ENCODE measurements at places on chromosomes 4 and X.

DNA sequence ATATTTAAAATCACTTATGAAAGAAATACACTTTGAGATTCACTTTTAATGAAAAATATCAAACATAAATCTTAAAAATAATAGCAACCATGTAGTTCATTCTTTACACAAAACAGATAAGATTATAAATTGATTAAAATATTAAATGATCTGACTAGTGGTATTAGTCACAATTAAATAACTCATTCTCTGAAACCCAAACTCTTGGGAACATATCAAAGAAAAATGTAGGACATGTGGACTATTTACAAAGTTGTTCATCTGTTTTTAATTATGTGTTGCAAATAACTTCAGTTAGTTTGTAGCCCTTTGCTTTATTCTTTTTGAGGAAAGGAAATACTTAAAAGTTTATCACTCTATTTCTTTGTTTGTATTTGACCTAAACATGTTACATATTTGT, 9.5 kb upstream of the GUCY1A1 start:
- DNase-seq, result no peak

DNA sequence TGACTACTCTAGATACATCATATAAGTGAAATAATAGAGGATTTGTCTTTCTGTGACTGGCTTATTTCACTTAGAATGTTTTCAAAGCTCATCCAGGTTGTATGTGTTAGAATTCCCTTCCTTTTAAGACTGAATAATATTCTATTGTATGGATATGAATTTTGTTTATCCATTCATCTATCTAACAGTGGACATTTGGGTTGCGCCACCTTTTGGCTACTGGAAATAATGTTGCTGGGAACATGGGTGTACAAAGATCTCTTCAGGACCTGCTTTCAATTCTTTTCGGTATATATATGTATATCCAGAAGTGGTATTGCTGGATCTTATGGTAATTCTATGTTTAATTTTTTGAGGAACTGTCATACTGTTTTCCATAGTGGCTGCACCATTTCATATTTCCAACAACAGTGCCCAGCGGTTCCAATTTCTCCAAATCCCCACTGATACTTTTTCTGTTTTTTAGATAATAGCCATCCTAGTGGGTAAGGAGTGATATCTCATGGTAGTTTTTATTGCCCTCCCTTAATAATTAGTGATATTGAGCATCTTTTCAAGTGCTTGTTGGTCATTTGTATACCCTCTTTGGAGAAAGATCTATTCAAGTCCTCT, 3.4 kb upstream of the SCD5 start:
- DNase-seq, result no peak

GRCh38 chr4:133910165-133910564, 291.4 kb downstream of the PABPC4L start:
- no peak for DNase-seq

- no peak for DNase-seq
Measured at GRCh38 chrX:109773374-109773773, 40.3 kb upstream of the ACSL4 start.

DNA sequence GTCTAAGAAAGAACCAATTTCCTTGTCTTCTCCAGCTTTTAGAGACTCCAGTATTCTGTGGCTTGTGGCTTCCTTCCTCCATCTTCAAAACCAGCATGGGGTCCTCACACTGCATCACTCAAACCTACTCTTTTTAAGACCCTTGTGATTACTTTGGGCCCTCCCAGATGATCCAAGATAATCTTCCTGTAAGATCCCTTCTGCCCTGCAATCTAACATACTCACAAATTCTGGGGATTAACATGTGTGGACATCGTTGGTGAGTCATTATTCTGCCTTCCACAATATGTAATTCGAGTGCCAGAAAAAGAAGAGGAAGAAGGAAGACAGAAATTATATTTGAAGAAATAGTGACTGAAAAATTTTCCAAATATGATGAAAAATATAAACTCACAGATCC, 47.9 kb downstream of the BEND4 start:
- DNase-seq, result no peak

- DNase-seq, result no peak
Measured at GRCh38 chrX:20067709-20068561, 48.8 kb downstream of the MAP7D2 start.
